Stimulated activated CD4-positive, alpha-beta T cell treated with anti-CD3 and anti-CD28 coated beads, TNF-alpha, amount 100 ng/mL, for 1 hour (primary cell): ENCODE measurements at places on chromosomes 3 and 15.

GRCh38 chr3:65890328-65890727 is 148.4 kb downstream of the MAGI1 start:
- no peak for DNase-seq

- DNase-seq: no peak
Measured at GRCh38 chr15:52924630-52925029, 134.5 kb upstream of the ONECUT1 start.

GRCh38 chr3:117411971-117412370 is 702.4 kb downstream of the TUSC7 start:
- DNase-seq: no peak

GRCh38 chr3:62028236-62028635 is 345.1 kb downstream of the FEZF2 start:
- no peak for DNase-seq

DNA sequence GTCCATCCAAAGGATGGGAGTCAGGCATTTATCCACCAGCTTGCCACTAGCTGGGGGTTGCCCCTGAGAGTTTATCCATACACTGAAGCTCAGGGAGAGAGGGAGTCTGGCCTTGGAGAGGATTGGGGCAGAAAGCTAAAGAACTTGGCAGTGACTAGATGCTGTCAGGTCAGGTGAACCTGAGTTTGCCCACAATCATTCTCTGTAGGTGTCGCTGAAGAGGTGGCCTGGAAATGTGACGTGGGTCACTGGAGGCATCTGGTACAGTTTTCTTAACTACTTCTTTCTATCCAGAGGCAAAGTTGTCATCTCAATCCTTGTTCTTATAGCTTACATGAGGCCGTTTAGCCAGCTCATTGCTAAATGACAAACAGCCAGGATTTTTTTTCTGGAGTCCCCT is 298.0 kb upstream of the CTNNB1 start:
- no peak for DNase-seq

GRCh38 chr3:151856118-151856517 is 17.3 kb upstream of the SUCNR1 start:
- no peak for DNase-seq

DNA sequence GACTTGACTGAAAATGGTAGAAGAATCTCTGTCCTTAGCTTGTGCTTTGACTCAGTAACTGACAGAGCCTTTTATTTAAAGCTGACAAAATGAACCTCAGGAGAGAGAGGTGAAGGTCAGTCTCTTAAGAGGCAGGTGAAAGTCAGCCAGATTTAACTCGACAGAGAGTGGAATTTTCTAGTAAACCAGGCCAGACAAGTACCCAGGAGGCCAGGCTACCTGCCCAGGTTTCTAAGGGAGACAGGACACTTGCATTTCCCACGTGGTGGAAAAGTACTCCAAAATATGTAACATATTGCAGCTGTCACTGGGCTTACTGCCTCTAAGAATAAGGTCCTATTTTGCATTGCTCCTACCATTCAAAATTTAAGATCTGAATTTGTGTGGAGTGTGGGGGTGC is 167.9 kb downstream of the FMN1 start:
- no peak for DNase-seq

GRCh38 chr3:41148478-41148877 is 50.8 kb upstream of the CTNNB1 start:
- DNase-seq: no peak

- DNase-seq: no peak
Measured at GRCh38 chr3:169430707-169431404, 232.7 kb downstream of the MECOM start.

- no peak for DNase-seq
Measured at GRCh38 chr15:83312071-83312470, 27.6 kb upstream of the BNC1 start.

GRCh38 chr15:39397883-39398282 is 183.0 kb upstream of the THBS1 start:
- DNase-seq: no peak

- no peak for DNase-seq
Measured at GRCh38 chr15:77228828-77229227, 157.9 kb upstream of the TSPAN3 start.

GRCh38 chr15:58229297-58229768 is 91.2 kb downstream of the AQP9 start:
- no peak for DNase-seq

GRCh38 chr3:43913036-43913948 is 222.6 kb downstream of the ABHD5 start:
- DNase-seq: no peak

DNA sequence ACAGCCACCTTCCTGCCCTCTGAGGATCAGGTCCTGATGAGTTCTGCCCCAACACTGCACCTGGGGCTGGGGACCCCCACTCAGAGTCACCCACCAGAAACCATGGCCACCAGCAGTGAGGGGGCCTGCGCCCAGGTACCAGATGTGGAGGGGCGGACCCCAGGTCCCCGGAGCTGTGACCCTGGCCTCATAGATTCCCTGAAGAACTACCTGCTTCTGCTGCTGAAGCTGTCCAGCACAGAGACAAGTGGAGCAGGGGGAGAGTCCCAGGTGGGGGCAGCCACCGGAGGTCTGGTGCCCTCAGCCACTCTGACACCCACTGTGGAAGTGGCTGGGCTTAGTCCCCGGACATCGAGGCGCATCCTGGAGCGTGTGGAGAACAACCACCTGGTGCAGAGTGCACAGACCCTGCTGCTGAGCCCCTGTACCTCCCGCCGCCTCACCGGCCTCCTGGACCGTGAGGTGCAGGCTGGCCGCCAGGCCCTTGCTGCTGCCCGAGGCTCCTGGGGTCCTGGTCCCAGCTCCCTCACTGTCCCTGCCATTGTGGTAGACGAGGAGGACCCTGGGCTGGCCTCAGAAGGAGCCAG is 27.0 kb upstream of the SLC28A1 start:
- no peak for DNase-seq

DNA sequence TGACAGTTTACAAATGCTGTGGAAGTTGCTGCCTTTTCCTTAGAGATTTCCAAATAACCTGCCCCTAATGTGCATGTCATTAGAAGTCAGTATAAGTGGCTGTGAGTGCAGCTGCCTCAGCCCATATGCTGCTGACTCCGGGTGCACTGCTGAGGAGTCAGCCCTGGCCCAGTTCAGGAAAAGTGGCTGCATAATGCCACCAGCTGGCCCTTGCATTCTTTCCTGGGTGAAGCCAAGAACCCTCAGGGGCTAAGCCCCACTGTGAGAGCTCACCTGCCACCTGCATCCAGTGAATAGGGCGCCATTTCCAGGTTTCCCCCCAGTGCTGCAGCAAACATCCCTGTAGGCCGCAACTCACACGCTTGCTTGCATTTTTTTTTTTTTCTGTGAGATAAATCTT is 139.9 kb downstream of the TJP1 start:
- no peak for DNase-seq

DNA sequence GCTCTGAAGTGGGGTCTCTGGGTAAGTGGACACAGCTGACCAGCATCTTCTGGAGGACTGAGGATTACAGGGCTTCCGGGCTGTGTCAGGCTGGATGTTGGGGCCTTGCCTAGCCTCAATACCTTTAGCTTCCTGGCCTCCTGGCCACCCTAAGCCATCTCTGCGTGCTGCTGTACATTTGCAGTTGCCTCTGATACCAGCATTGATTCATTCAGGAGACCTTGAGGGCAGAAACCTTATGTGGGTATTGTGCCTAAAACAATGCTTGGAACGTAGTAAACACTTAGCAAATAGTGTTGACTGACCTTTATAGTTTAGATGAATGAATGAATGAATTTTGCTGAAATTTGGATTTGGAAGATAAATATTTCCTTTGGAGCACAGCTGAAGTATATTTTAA is 97.0 kb downstream of the FLNB start:
- DNase-seq: no peak

GRCh38 chr3:119826711-119827608 is 45.1 kb downstream of the NR1I2 start:
- DNase-seq: no peak

DNA sequence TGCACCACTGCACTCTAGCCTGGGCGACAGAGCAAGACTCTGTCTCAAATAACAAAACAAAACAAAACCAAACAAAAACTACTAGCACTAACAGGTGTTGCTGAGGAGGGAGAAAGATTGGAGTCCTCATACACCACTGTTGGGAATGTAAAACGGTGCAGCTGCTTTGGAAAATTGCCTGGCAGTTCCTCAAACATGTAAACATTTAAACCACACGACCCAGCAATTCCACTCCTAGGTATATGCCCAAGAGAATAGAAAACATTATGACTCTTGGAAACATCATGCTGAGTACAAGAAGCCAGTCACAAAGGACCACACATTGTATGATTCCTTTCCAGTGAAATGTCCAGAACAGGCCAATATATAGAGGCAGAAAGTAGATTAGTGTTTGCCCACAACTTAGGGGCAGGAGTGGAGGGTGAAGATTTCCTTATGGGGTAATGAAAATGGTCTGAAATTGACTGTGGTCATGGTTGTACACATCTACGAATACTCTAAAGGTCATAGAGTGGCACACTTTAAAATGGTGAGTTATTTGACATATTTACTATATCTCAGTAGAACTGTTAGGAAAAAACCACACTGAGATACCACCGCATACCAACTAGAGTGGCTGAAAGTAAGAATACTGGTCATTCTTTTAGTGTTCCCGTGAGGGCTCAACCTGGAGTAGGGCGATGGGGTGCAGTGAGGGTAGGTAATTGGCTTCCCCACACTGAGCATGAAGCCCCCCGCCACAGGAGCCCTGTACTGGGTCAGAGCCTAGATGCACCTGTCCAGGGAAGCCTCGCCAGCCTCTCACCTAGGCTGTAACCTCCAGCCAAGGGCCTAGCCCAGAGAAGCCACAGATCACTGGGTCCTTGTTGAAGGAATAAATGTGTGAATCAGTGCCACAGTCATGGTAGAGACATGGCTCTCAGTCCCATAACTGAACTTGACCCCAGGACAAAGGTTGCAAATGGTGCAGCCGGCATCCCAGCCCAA is 131.1 kb downstream of the NUP210 start:
- DNase-seq: no peak

- no peak for DNase-seq
Measured at GRCh38 chr3:29746163-29746760, 465.4 kb downstream of the RBMS3 start.

GRCh38 chr3:185758912-185759311 is 65.9 kb downstream of the IGF2BP2 start:
- DNase-seq: no peak
